Activated T-helper 1 cell treated with anti-CD3 and anti-CD28 coated beads, Interleukin-12 subunit alpha, Interleukin-12 subunit beta, Interleukin-2, Interleukin-4 antibody, amounts not matched to agents 30 ng/mL and 10 ng/mL and 1 ng/mL, durations not matched to agents 14 hours and 24 hours and 36 hours (primary cell): ENCODE measurements at places on chromosomes 2 and 18. TPM values are rescaled to one million over a fixed set of nuclear protein-coding genes. Genes with fewer than 3 reads are reported as not detected.

GRCh38 chr2:20177556-20178248 is 47.2 kb downstream of the SDC1 start:
- DNase-seq = no peak

- no peak for DNase-seq
Measured at GRCh38 chr2:40028792-40029488, 249.9 kb upstream of the THUMPD2 start.

GRCh38 chr2:204183608-204184007 is 247.0 kb downstream of the ICOS start:
- no peak for DNase-seq

DNA sequence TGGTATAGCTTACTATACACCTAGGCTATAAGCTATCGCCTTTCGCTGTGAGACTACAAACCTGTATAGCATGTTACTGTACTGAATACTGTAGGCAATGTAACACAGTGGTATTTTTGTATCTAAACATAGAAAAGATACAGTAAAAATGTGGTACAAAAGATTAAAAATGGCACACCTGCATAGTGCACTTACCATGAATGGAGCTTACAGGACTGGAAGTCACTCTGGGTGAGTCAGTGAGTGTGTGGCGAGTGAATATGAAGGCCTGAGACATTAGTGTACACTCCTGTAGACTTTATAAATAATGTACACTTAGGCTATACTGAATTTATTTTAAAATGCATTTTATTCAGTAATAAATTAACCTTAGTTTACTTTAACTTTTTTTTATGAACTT is 258.2 kb upstream of the SP5 start:
- no peak for DNase-seq

Gene DSG3
- not detected in 2 replicates for total RNA-seq
